ENCODE measurements at places on chromosomes 4 and X. TPM values are rescaled to one million over a fixed set of nuclear protein-coding genes. Genes with fewer than 3 reads are reported as not detected.

TXK gene
- 0.43 TPM for total RNA-seq

COX7B2 gene
- total RNA-seq = not detected

GRCh38 chrX:20971250-20971649 is 403.0 kb upstream of the CNKSR2 start:
- no peak for DNase-seq

DNA sequence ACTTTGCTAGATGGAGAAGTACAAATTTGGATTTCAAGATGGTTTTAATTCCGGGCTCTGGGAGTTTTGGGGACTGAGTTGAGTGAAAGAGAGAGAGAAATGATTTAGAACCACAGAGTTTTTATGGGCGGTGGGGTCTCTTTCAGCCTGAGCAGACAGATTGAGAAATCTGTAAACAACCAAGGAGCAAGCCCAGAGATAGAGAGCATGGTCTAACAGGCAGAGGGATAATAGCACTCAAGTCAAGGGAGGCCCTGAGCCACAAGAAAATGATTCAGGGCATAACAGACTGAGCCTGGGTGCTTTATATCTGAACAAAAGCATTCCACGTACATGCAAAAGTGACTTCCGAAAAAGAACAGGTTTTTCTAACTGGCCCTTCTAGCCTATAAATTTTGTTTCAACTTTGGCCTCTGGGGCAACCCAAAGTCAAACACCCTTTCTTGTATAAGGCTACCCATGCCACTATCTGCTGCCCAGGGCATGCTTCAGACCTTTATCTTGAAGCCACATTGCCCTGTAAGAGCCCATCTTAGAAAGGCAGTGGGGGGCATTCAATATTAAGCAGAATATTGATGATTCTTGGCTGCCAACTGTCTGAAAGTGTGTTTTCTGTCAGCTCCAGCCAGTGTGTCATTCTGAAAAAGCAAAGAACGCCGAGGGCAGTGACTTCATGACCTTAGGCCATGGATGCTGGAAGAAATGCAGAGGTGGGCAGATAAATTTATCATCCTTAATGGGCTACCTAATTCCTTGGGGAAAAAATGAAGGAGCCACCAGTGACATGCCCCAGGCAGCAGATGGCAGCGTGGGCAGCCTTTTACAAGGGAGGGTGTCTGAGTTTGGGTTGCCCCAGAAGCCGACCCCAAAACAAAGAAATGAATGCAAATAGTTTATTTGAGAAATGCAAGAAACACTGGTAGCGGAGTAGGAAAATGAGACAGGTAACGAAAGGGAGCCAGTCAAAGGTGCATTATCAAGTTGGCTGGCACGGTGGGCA is 637.6 kb downstream of the MID1IP1 start:
- DNase-seq = no peak

DNA sequence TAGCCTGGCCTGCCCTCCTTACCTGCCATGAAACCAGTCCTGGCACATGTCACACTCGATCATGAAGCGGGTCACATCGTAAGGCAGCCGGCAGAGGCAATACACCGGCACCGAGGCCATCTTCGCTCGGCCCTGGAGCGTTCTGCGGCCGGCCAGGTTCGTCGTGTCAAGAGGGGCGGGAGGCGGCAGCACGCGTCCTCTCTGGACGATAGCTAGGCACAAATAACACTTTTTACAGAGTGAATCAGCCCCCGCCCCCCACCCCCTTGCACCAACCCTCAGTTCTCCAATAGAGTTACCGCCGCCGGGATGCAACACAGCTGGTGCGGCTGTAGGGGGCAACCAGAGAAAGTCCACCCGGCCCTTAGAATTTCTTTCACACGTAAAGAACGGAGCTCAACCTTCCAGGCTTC is 1.7 kb downstream of the PHF8 start:
- peak; percentile 46 for DNase-seq

DNA sequence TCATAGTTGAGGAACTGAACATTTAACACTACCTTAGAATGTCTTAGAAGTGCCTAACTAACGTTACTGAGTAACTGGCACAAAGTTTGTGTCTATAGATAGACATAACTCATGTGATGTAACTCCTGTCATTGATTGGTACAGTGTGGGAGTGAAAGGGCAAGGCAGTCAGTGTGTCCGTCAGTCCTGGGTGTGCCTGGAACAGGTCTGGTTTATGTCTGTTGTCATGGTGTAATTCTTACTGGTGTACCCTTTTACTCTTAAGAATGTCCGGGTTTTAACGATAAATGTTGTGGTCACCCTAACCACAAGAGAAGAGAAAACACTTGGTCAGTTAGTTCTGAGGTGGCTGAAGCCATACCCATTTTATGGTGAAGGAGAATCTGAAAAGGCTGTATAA is 93.1 kb upstream of the ESX1 start:
- no peak for DNase-seq

DNA sequence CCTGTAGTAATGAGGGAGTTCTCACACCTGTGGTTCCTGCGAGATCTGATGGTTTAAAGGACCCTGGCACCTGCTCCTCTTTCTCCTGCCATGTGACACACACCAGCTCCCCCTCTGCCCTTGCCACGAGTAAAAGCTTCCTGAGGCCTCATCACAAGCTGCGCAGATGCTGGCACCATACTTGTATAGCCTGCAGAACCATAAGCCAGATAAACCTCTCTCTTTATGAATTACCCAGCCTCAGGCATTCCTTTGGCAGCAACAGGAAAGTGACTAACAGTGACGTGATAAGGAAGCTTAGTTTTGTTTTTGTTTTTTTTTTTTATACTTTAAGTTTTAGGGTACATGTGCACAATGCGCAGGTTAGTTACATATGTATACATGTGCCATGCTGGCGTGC is 130.9 kb downstream of the AFAP1 start:
- DNase-seq = no peak

DNA sequence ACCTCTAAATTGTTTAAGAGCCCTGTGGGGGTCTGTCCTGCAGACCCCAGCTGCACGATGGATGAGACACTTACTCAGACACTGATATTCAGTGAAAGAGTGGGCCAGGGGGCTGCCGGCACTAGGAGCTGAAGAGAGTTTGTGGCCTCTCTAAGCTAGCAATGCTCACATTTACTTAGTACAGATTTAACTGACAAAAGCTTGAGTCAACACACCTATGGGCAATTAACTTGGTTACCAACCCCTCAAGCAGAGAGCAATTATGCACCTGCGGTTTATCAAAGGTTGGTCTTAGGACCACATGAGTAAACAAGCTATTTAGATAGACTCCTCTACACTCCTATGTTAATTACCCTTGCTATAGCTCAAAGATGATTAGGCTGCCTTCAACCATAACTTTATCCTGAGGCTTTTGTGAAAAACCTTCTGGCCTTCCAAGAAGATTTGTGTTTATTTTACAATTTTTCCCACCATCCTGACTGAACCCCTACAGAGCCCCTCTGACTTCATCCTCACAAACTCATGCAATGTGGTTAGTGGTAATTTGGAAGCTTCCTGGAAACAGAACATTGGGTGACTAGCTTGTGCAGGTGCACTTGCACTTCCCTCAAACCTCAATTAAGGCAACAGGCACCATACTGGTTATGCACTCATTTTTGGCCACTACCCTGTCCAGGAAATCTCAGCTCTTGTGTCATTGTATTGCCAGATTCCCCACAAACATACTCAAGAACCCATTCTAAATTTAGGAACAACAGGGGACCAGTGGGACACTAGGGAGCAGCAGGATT is 234.4 kb upstream of the ITM2A start:
- DNase-seq = no peak

DNA sequence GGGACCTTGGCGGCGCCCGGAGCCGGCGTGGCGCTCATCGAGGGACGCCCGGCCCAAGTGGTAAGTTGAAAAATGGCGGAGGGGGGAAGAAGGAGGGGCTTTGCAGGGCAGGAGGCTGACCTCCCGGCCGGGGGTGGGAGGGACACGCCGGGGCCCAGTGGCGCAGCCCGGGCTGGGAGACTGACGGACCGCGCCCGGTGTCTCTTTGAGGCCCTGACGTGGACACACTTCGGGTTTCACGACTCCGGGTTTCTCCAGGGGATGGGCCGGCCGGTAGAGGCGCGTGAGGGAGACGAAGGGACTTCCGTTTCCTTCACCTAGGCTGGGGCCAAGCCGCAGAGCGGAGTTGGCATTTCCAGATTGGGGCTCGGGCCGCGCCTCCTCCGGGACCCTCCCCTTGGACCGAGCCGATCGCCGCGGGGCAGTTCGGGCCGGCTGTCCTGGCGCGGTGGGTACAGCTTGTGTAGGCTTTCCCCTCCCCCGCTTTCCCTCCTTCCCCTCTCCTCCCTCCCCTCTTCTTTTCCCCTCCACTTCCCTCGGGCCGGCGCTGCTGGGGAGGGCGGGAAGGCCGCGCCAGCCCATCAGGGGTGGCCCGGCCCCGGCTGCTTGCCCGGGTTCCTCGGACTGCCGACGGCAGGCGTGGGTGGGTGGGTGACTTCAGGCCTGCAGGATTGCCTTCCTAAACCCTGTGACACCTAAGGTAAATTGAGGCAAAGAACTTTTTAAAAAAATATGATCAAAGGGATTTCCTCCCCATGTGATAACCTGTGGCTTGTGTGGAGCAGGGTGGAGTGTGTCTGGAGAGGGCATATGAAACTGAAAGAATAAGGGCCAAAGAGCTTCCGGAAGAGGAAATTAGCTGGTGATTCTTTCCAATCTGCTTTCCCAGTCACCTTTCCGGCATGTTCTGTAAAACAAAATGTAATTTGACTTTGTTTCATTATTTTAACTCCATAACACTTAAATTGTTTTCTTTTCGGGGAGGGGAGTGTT is at the start of gene XIAP:
Gene XIAP (plus strand): TSS at position 208 of the 993 bp plus-strand sequence. CDS start 25,610 bp downstream, outside the sequence.
- peak; percentile 88 for DNase-seq

DNA sequence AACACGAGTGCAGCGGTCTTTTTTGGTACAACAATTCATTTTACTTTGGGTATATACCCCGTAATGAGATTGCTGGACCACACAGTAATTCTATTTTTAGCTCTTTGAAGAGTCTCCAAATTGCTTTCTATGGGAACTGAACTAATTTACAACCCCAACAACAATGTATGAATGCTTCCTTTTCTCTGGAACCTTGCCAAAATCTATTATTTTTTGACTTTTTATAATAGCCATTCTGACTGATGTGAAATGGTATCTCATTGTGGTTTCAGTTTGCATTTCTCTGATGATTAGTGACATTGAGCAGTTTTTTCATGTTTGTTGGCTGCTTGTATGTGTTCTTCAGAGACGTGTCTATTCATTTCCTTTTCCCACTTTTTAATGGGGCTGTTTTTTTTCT is 240.8 kb downstream of the STK32B start:
- DNase-seq = no peak

DNA sequence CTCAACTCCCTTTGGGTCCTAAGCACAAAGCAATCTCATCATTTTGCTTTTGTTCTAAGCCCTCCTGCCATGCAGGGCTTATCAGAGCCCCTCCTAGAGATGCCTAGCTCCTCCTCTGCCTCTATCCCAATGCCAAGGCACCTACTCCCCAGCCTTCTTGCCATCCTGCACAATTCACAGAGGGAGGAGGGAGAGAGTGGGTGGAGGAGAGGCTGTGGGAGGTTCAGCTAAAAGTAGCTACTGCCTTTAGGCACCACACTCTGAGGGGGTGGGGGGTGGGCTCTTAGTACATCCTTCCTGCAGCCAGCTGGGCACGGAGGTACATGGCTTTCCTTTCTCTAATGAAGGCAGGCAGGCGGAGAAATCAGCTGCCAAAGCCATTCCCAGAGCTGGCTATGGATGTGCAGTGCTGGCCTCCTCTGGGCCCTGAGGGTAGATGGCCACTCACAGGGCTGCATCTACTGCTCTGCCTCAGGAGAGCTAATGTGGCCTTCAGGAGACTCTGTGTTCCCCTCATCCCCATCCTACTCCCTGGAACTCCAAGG is 40.1 kb downstream of the ARHGEF9 start:
- DNase-seq = no peak

DNA sequence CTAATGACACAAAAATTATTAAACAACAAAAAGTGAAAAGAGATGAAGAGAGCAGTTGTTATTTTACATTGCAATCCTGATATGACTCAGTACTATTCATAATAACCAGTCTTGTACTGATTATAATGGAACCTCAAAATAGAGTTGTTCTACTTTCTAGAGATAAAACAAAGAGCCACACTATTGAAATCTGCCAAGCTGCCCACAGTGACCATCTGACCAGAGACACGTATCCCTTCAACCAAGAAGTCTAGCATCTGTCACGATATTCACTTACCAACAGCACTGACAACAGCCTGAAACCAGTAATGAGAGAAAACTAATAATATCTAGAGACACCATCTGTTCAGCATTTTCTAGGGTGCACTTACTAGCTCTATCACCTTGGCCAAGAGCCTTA is 466.7 kb downstream of the NKX6-1 start:
- no peak for DNase-seq

DNA sequence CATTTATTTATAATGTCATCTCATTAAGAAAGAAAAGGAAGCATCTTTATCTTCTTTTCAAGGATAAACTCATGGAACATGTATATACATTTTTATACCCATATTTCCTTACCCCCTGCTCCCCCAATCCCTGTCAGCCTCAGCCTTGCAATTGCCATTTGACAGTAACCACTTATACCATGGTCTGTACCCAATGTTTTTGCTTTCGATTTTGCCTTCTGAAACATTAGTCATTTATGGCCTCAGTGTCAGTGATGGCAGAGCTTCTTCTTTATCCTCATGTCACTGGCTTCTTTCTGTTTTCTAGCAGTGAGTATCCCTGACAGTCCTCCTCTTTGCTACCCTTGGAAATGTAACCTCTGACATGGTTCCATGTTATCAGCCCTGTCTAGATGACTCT is 228.4 kb downstream of the SPRY1 start:
- DNase-seq = no peak

- peak; percentile 53 for DNase-seq
Observed at GRCh38 chr4:7910952-7911578, 28.6 kb downstream of the AFAP1 start.

GRCh38 chr4:40825014-40825838 is 75.5 kb downstream of the NSUN7 start:
- DNase-seq = no peak

DNA sequence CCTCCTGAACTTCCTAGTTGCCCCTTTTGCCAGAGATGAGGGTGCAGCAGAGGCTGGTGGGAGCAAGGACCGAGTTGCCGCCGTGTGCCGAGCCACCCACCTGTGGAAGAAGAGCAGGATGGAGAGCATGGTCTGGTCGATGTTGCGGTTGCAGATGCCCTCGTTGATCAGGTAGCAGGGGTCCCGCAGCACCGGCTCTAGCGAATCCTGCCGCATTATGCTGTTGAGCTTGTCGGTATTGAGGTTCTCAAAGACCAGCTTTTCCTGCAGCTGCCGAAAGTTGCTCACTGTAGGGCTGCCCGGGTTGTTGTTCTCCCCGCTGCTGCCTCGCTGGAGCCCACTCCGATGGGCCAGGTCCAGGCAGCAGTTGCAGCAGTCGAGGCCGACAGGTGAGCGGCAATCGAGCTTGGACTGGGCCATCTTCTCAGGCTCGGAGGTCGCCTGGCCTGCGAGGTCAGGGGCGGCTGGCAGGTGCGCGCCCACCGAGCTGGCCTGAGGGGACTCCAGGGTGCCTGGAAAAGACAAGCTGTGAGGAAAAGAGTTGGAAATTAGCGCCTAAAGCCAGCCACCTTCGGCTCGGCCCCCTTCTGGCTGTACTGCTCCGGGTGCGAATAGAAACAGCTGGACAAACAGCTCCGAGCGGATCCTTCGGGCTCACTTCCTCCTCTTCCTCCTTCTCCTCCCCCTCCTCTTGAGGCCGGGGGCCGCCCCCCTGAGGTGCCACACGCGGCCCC is 420 bp downstream of the TSC22D3 start:
- DNase-seq = no peak

- DNase-seq = no peak
Observed at GRCh38 chr4:185991770-185992169, 77.2 kb upstream of the TLR3 start.

GRCh38 chrX:46573331-46573891 is at the start of gene CHST7:
Gene CHST7 (plus strand): TSS chrX:46573765. CDS start chrX:46573932, 167 bp downstream.
- DNase-seq = peak; percentile 85

- DNase-seq = peak; percentile 76
Observed at GRCh38 chr4:1033840-1034551, 22.6 kb downstream of the FGFRL1 start.

Data from Right ventricle myocardium superior (tissue), 1 donor.